ENCODE measurements at places on chromosomes 16 and 17.

DNA sequence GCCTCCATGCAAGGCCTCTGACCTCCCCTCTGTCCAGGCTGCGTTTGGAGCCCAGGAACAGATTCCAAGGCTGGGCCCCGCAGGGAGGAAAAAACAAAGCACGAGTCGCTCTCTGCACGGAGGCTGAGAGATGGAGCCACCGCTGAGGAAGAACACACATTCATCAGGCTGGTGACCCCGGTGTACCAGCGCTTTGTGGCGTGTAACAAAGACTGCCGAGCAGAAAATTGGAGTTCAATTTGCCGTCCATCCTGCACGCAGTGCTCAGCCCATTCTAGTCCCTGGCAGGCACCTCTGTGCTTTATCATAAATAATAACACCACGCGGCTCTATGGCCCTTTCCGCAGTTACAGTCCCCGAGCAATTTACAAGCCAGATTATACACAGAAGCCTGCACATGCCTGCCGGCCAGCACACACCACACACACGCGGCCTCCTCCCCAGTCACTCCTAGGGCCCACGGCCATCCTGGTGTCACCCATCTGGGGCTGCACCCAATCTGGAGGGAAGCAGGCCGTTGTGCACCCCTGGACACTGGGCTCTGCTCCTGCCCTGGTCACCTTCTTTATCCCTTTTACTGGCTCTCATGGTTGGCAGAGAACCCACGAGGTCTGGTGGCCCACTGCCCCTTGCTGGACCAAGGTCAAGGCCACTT, 124.4 kb downstream of the SDK2 start:
- DNase-seq: no peak

DNA sequence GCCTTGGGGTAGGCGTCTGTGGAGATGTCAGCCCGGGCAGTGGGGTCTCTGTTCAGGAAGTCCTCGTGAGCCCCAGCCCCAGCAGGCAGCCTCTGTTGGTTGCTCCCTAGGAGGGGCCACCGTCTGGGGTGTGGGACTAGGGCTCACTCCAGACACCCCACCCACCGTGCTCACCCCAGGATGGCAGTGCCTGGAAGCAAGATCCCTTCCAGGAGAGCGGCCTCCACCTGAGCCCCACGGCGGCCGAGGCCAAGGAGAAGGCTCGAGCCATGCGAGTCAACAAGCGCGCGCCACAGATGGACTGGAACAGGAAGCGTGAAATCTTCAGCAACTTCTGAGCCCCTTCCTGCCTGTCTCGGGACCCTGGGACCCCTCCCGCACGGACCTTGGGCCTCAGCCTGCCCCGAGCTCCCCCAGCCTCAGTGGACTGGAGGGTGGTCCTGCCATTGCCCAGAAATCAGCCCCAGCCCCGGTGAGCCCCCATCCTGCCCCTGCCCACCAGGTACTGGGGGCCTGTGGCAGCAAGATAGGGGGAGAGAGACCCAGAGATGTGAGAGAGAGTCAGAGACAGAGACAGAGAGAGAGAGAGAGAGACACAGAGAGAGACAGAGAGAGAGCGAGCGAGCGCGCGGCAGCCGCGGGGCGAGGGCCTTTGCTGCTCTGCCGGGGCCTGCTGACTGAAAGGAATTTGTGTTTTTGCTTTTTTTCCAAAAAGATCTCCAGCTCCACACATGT, 9.8 kb downstream of the NTHL1 start:
- no peak for DNase-seq

DNA sequence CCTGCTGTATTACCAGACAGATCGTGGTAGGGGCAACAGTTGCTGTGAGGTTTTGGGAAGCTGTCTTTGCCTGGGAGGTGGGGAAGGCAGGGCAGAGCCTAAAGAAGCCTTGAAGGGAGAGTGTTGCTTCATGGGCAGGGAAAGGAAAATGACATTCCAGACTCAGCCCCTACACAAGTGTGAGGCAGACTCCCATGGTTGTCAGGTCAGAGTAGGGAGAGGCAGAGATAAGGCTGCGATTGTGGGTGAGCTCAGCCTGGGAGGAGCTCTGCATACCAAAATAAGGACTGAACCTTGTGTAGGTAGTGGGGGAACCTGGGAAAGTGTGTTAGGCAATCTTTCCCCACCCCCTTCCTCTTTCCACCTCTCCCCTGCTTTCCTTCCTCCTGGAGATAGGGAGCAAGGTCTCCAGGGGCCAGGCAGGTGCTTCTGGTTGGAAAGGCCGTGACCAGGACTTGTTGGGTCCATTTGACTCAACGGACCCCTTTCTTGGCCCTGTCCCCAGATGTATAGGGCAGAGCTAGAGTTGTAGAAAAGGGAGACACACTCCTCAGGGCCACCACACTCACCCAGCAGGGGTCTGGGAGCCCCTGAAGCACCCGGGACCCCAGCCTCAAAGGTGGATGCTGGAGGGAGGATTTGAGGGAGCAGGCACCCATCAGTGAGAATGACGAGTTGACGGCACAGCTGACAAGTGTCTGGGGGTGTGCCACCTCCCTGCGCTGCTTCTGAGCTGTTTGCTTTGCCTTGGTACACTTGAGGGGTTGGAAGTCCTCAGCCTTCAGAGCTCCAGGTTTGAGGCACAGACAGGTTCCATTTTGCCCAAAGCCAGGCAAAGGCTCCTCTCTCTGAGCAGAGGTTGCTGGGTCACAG, 18.5 kb upstream of the TOB1 start:
- no peak for DNase-seq

DNA sequence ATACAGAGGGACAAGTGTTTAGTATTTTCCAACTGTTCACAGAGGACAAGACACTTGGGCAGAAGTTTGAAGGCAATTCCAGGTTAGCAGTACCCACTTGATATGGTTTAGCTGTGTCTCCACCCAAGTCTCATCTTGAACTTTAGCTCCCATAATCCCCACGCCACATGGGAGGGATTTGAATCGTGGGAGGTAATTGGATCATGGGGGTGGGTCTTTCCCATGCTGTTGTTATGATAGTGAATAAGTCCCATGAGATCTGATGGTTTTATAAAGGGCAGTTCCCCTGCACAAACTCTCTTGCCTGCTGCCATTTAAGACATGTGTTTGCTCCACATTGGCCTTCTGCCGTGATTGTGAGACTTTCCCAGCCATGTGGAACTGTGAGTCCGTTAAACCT, 668.9 kb downstream of the MAF start:
- DNase-seq: no peak

GRCh38 chr17:30372755-30373154, 6.0 kb upstream of the CPD start:
- no peak for DNase-seq

- no peak for DNase-seq
Measured at GRCh38 chr16:81445966-81446906, 1.6 kb downstream of the CMIP start.

- DNase-seq: no peak
Measured at GRCh38 chr17:27341041-27341471, 47.1 kb downstream of the WSB1 start.

GRCh38 chr17:63714550-63715277, 14.8 kb upstream of the LIMD2 start:
- no peak for DNase-seq

DNA sequence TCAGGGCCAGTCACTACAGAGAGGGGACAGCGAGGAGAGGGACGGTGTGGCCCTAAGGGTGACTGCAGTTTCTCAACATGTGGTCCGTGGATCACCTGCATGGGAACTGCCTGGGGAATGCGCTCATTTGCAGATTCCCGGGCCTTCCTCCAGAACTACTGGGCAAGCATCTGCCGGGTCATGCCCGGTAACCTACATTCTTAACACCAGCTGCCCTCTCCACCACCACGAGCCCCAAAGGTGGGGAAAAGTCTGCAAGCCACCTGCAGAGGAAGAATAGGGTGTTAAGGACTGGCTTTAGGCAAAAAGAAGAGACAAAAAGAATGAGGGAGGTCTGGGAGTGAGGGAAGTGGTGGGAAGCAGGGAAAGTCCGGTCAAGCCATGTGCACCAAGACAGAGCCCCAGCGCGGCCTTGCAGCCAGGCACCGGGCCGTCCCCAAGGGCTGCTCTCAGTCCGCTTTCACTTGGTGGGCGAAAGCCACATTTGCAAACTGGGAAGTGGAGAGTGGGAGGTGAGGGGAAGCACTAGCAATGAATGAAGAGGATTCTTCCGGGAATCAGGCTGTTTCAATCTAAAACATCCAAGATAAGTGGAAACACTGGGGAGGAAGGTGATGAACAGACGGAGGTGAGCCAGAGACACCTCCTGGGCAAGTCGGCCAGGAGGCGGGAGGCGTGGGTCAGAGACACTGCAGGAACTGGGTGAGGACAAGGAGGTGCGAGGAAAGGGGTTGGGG, 70.3 kb downstream of the N4BP1 start:
- DNase-seq: no peak

GRCh38 chr16:69190046-69190588, 3.2 kb downstream of the SNTB2 start:
- DNase-seq: no peak

- DNase-seq: no peak
Measured at GRCh38 chr17:13749166-13749890, 147.6 kb upstream of the HS3ST3A1 start.

DNA sequence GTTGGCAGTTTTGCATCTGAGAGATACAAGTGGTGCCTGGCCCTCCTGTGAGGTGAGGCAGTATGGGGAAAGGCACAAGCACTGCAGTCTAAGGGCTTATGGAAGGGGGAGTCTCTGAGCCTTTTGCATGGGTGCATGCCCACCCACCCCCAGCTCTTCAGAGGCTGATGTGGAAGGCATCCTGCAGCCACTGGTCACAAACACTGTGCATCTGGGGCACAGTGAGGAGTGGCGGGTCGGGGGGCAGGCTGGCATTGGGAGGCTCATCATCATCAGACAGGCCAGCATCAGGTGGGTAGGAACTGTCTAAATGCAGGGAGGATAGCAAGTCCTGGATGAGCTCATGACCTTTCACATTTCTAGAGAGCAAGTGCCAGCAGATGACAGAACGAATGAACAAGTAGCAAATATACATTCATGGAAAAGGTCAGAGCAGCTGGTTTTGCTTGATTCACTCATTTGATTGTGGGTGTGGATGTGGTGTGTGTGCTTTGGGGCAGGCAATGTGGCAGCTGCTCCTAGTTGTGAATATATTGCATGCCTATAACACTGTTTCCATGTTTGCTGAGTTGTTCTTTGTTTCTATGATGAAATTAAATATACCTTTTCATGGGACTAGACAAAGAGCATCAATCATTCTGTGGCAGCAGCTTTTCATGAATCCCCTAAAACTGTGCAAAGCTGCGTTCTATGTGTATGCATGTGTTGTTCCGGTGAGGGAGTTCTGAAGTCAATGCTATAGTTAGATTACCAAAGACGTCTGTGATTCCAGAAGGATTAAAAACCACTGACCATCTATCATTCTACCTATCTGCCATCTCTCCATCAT, 29.2 kb downstream of the TRIM25 start:
- DNase-seq: no peak

GRCh38 chr17:75096082-75096625, 8.4 kb downstream of the SLC16A5 start:
- DNase-seq: peak; percentile 61

GRCh38 chr17:14427900-14428647, 127.2 kb downstream of the HS3ST3B1 start:
- DNase-seq: no peak

GRCh38 chr17:2901582-2901981, 105.3 kb downstream of the RAP1GAP2 start:
- DNase-seq: no peak
